ENCODE measurements at places on chromosomes 6 and 20. TPM values are rescaled to one million over a fixed set of nuclear protein-coding genes. Genes with fewer than 3 reads are reported as not detected.

Gene SF3B5
- 165 TPM for total RNA-seq

Gene BLOC1S5
- total RNA-seq, result 11.5 TPM

Gene STMND1
- not detected for total RNA-seq

Gene OR2B6
- total RNA-seq, result not detected

Gene BPIFA1
- not detected for total RNA-seq

Gene HLA-DOA
- total RNA-seq, result not detected

Gene ELOVL2
- total RNA-seq, result 0.18 TPM

Gene PAK5
- total RNA-seq, result not detected

Gene PTK6
- total RNA-seq, result 15.7 TPM

Gene BPIFB2
- not detected for total RNA-seq

Data from foreskin keratinocyte (primary cell).